ENCODE measurements at places on chromosomes 2 and 18.

DNA sequence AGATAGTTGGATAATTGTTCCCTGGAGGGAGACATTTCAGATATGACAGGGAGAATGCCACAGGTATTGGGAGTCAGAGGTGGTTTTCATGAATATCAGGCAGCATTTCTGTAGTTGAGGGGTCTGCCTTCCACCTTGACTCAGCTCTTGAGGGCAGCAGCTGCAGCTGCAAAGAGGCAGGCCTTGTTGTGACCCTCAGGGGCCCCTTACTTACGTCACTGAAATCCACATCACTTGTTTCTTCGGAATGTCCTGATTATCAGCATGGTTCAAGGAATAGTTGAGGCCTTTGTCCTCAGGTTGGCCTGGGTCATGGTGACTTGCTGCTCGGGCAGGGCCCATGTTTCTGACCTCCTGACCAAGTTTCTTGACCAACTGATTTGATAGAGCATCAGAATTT, 46.9 kb downstream of the TMEM17 start:
- no peak for DNase-seq

- DNase-seq, result no peak
Measured at GRCh38 chr2:43841949-43842865, 3.4 kb downstream of the ABCG8 start.

DNA sequence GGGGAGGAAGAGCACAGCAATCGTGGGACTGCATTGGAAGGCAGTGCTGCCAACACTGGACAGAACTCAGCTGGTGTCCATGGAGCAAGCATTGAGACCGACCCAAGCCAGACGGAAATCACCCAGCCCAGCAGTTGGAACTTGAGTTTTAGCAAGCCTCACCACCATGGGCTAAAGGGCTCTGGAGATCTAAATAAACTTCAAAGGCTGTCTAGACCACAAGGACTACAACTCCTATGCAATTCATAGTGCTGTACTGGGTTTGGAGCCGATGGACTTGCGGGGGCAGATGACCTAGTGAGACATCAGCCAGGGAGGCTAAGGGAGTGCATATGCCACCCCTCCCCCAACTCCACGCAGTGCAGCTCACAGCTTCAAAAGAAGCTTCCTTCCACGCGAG, 243.6 kb upstream of the SLC39A10 start:
- DNase-seq, result no peak

- no peak for DNase-seq
Measured at GRCh38 chr18:30359521-30359920, 683.0 kb downstream of the DSC3 start.

DNA sequence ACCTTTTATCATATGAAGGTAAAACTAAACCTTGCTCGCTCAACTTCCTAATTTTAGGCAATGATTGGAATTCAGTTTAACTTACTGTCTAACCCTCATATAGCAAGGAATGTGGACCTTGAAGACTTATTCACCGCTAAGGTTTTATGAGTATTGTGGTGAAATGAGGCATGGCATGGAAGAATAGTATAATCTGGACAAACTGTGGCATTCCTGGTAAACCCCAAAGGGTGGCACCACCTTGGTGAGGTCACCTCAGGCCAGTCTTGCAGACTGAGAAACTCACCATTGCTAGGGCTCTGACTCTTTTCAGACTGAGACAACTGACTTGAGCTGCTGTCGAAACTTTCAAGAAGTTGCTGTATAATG, 51.1 kb upstream of the EHBP1 start:
- no peak for DNase-seq

- no peak for DNase-seq
Measured at GRCh38 chr2:68465081-68465916, 1.8 kb downstream of the FBXO48 start.

- DNase-seq, result no peak
Measured at GRCh38 chr2:56008661-56009431, 85.3 kb upstream of the EFEMP1 start.

- DNase-seq, result no peak
Measured at GRCh38 chr2:25332571-25332970, 9.2 kb downstream of the DNMT3A start.

DNA sequence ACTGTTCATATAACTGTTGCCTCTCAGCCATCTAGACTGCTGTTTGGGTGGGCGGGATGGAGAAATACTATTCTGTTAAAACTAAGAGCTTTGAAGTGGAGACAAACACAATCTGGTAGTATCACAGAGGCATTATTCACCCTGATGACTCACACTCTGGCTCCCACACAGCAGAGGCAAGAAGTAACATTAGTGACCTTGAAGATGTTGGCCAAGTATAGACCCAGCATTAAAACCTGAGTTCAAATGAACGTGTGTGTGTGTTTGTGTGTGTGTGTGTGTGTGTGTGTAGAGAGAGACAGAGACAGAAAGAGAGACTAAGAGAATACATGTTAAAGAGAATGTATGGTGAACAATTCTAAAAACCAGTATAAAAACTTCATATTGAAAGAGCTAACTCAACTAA, 22.5 kb upstream of the ACVR1 start:
- peak; percentile 17 for DNase-seq

DNA sequence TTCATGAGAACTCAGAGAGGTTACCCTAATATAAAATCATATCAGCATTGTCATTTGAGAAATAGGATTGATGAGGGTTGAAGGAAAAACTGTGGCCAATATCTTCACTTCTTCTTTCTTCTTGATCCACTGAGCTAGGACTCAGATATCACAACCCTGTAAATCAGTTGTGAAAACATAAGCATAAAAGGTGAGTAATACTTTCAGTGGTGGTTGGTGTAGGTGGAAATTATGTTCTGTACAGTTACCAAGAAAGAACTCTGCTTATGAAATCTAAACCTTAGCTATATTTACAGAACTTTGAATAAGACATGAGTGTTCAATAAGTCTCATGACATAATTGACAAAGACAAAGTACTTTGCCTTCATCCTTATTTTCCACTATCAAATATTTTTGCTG, 56.3 kb downstream of the PAX3 start:
- no peak for DNase-seq

- DNase-seq, result no peak
Measured at GRCh38 chr2:161571051-161571429, 53.2 kb upstream of the SLC4A10 start.

GRCh38 chr2:105774781-105775337, 30.1 kb downstream of the NCK2 start:
- DNase-seq, result no peak

GRCh38 chr2:27857417-27858172, 32.6 kb downstream of the RBKS start:
- no peak for DNase-seq

GRCh38 chr2:16334366-16334765, 331.3 kb downstream of the CYRIA start:
- DNase-seq, result no peak

- no peak for DNase-seq
Measured at GRCh38 chr18:10559553-10560451, 34.0 kb downstream of the NAPG start.

DNA sequence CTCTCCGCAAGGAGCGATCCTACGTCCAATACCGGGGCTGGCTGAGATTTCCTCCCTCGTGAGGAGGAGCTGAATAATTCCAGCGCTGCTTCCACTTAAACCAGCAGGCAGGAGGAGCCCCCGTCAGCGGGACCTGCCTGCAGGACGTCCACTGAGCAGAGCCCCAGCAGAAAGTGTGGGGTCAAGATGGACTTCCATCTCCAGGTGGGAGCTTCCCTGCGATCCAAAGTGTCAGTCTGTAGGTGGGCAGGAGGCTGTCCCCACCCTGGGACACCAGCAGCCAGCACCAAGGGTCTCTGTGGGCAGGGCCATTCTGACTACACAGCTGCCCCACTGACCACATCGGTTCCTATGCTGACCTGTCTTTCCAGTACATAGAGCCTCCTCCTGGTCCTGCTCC, 462 bp upstream of the OTOS start:
- DNase-seq, result no peak
